ENCODE measurements at places on chromosomes 1 and 21.

- DNase-seq: peak; percentile 53
Measured at GRCh38 chr1:34865981-34866761, 6.6 kb upstream of the SMIM12 start.

DNA sequence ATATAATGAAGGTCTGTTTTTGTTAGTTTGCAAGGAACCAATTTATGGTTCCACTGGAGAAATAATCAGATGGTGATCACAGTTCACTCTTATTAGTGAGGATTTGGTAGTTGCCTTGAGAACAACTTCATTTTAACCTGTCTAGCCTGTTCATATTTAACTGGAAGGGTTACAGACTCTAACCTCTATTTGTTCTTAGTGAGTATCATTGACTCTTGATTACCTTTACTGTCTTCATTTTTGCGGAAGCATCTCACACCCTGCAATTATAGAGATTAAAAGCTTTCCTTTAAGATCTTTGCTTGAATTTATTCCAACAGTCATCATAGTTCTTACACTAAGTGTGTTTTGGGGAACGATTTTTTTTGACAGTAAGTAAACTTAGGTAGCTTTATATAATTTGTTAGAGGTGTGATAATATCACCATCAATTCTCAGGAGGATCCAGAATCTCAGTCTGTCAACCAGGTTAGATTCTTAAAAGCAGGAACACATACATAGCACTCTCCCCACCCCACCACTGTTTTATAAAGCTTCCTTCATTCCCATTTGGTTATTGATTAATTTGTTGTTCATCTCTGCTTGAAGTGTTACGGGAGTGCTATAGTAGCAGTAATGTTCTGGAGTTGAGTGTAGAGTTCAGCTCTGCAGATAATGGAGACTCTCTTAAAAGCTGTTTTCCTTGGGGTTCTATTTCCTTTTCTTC, 30.1 kb downstream of the B3GALT2 start:
- no peak for DNase-seq

DNA sequence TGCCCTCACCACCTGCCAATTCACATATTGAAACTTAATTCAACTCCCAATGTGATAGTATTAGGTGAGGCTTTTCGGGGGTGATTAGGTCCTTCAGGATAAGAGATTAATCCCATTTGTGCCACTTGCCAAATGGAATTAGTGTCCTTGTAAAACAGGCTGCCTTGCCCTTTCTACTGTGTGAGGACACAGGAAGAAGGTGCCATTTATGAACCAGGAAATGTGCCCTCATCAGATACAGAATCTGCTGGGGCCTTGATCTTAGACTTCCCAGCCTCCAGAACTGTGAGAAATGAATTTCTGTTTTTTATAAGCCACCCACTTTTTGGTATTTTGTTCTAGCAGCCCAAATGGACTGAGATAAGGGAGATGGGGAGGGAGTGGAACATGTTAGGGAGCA, 39.1 kb upstream of the AGL start:
- DNase-seq: no peak

DNA sequence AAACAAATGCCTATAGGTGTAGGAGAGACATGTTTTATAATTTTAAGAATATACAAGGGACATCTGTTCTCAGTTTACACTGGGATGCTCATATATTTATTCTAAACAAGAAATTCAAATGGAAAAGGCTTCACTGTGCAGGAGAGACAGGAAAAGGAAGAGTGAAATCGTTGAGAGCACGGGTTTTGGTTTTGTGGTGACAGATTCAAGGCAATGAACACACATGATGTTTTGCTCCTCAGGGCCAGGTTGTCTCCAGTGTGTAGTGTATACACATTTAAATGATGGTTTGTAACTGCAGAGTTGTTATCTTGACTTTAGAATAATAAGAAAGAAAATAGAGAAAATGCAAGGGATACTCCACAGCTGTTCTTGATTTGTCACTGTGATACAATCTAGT, 73.7 kb downstream of the S1PR1 start:
- DNase-seq: no peak

DNA sequence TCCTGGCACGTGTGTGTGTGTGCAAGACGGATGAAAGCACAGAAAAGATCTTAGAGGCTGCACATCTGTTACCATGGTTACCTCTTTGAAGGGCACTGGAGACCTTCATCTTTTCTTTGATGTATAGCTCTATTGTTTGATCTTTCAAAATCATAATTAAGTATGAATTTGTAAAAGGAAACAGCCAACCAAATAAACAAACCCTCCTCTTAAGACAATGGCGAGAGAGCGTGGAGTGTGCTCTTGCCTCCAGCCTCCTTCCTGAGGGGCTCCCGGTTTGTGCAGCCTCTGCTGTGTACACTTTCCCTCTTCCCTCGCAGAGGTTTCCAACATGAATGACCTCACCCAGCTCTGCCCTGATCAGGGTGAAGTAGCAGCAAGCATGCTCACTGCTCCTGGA, 27.9 kb downstream of the CACNA1S start:
- no peak for DNase-seq

DNA sequence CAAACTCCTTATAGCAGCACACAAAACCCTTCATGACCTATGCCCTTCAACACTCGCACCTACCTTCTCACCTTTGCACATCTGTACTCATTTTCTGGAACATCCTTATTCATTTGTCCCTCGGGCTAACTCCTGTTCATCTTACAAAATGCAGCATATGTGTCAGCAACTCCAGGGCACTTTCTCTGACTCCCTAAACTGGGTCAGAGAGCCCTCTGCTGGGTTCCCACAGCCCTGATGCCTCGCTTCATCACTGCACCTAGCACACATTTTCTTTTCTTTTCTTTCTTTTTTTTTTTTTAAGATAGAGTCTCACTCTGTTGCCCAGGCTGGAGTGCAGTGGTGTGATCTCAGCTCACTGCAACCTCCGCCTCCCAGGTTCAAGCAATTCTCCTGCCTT, 54.0 kb downstream of the RAB3B start:
- no peak for DNase-seq

- peak; percentile 6 for DNase-seq
Measured at GRCh38 chr21:34926803-34927467, 122.2 kb downstream of the RUNX1 start.

- no peak for DNase-seq
Measured at GRCh38 chr21:27772816-27773215, 805.9 kb upstream of the ADAMTS5 start.

- DNase-seq: peak; percentile 48
Measured at GRCh38 chr1:233269656-233270055, 25.9 kb downstream of the PCNX2 start.

GRCh38 chr1:27087371-27088220, 67.3 kb downstream of the SLC9A1 start:
- DNase-seq: no peak

DNA sequence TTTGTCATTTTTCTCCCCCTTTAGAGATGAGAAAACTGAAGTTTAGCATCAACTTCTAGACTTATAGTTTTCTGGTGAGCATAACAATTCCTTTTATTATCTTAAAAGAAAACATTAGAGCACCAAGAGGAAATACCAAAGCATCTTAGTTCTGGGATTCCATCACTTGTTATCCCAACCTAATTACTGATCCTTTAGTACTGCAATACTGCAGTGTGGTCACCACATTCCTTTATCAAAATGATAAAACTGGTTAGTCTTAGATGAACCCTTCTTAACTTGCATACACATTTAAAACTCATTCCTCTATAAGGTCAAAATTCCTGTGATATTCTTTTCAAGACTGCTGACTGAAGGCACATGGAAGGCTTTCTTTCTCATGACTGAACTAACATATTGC, 23.1 kb downstream of the SOD1 start:
- DNase-seq: no peak

GRCh38 chr1:1947493-1947892, 28.4 kb upstream of the TMEM52 start:
- no peak for DNase-seq

DNA sequence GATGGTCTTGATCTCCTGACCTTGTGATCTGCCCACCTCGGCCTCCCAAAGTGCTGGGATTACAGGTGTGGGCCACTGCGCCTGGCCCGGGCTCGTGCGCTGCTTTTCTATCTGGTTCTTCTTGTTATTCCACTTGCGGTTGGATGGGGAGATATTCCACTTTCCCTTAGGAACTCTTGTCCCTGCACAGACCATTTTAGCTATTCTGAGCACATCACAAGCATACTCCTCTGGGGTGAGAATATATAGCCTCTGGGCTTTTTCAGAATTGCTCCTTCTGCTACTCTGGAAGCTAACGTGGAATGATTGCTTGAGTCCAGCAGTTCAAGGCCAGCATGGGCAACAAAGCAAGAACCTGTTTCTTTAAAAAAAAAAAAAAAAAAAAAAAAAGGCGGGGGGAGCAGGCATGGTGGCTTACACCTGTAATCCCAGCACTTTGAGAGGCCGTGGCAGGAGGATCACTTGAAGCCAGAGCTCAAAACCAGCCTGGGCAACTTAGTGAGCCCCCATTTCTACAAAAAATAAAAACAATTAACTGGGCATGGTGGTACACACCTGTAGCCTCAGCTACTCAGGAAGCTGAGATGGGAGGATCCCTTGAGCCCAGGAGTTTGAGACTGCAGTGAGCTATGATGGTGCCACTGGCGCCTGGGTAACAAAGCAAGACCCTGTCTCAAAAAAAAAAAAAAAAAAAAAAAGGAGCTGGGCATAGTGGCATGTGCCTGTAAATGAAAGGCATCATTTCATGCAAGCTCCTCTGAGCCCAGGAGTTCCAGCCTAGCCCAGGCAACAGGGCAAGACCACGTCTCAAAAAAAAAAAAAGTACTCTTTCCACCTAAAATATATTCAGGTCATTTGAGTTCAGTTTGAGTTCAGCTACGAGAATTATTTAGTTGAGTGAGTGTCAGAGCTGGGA, 11.8 kb upstream of the PGD start:
- DNase-seq: no peak

DNA sequence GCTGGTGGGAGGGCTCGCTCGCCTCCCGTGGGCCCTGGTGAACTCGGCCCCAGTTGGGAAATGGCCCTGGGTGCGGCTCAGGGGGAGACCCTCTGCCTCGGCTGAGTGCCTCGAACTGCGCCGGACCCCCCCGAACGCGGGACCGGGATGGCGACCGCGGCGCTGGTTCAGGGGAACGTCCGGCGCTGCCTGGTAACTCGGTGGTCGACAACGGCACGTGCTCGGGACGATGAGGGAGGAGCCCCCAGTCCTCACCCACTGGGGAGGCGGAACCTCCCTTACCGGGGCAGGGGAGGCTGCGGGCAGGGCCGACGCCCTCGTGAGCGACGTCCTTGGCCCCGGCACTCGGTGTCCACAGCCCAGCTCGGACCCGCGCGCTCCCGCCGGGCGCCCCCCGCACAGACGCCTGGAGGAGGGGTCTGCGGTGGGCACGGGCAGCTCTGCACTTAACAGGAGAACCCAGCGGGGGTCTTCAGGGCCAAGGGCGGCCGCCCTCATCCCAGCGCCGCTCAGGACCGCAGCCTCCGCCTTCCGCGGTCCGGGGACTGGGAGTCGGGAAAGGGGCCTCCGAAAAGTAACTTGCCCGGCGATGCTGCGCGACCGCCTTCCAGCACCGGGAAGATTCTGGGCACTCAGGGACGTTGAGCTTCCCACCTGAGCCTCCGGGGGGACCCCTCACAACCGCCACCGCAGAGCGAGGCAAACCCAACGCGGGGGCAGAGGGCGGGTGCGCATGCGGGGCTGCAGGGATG, 1.7 kb downstream of the HES4 start:
- DNase-seq: no peak

GRCh38 chr1:238789916-238790667, 596.3 kb upstream of the CHRM3 start:
- no peak for DNase-seq

- no peak for DNase-seq
Measured at GRCh38 chr21:37101384-37101783, 28.3 kb downstream of the TTC3 start.

- DNase-seq: peak; percentile 36
Measured at GRCh38 chr1:113811156-113811887, 954 bp downstream of the RSBN1 start.

DNA sequence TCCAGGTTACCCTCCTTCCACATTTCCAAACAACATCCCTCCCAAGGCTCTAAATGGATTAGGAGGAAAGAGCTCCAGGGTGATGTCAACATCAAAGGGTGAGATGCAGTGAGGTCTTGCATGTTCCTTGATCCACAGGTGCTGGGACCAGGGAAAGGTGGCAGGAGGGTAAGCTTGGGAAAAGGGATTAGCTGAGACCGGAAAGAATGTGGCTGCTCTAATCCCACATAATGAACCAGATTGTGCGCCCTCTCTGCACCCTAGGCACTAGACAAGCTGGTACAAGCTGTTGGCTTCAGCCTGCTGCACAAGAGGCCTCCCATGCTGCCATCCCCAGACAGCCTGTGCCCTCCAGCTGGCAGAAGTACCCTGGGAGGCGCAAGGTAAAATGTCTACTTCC, 34.9 kb downstream of the PLXNA2 start:
- no peak for DNase-seq

DNA sequence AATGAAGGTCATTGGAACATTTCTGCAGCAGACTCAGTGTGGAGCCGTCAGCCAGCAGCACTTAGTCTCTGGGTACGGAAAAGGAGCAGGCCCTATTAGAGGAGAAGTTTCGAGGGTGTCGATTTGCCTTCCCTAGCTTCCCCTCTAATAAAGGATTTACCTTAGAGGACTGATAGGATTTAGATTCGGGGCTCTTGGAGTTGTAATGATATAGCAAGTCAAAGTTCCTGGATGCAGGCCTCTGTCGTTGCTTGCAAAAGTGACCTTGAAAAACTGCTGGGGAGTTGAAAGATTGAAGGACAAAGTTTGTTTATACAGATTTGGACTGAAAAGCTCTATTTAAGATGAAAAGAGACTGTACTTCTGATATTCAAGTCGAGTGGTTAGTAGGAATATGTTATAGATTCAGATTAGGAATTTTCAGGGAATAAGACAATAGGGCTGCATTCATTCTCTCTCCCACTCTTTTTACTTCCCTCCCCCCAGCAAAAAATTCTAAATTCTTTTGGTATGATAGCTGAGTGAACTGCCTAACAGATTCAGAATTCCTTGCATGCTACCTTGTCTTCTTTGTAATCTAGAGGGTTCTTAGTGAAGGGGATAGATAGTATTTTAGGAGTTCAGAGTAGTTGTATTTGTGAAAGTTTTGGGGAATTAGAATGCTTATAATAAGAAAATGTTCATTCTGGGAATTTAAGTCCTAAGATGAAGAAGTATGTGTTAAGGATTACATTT, 19.2 kb downstream of the NFYC start:
- no peak for DNase-seq

GRCh38 chr1:111463029-111463683, 10.6 kb upstream of the C1orf162 start:
- peak; percentile 85 for DNase-seq

DNA sequence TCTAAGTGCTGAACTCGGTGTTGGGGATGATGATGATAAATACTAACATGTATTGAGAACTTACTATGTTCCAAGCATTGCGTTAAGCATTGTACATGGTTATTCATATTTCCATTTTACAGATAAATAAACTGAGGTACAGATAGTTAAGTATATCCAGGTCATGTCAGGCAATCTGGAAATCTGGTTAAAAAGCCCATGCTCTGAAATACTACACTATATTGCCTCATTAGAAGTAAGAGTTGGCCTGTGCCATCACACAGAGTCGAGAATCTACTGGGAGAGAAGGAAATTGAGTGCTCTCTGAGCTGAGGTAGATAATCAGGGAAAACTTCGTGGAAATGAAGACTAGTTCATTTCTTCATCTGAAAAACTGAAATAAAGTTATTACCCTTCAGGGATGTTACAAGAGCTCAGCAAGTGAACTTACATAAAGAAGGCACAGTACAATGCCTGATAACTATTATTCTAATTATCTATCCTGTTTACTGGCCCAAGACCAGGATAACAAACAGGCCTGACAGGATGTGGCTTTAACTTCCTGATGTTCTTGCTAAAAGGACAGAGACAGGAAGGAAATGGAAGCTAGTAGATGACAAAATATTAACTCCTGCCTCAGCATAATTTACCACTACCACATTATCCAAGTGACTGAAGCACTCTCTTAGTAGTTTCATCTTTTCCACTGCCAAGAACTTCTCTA, 85.6 kb downstream of the EPS15 start:
- DNase-seq: no peak
